Activated CD4-positive, alpha-beta T cell treated with anti-CD3 and anti-CD28 coated beads, Interleukin-2, Interleukin-4, amounts not matched to agents 100 ng/mL and 50 ng/mL, durations not matched to agents 16 hours and 8 hours (primary cell): ENCODE measurements at places on chromosomes 2 and 18.
A peak's percentile ranks its signal among the peaks of the same experiment; 100 is the strongest.

- no peak for DNase-seq
Measured at GRCh38 chr2:120701096-120701495, 34.6 kb upstream of the GLI2 start.

DNA sequence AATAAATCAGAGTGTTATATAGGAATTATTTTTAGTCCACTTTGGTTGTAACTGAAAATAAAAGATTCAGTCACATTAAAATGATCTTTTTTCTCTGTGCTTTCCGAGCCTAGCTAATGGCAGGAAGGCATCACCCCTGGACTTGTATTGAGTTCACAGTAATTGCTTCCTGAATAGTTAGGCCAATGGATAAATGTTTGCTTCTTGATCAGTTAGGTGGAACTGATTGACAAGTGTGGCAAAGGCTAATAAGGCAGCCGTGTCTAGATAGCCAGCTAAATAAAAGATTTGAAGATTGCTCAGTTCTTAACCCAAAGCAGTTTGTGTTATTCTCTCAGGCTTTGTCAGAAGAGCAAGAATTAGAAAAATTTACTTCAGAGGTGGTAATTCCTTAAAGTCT is 20.8 kb downstream of the FAM171B start:
- no peak for DNase-seq

DNA sequence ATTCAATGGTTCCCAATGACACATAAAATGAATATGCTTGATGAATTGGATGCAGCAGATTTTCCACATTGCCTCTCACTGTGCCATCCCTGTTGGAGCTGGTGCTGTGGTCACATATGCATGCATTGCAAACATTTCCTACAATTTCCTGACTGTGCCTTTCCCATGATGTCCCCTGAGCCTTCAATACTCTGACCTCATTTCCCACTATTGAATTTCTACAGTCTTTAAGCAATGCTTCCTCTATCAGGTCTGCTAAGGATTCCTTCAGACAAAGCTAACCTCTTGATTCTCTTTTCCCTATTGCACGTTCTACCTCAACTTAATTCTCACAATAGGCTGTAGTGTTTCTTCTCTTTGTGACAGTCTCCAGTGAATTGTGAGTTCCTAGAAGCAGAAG is 342.5 kb upstream of the CRIM1 start:
- no peak for DNase-seq

DNA sequence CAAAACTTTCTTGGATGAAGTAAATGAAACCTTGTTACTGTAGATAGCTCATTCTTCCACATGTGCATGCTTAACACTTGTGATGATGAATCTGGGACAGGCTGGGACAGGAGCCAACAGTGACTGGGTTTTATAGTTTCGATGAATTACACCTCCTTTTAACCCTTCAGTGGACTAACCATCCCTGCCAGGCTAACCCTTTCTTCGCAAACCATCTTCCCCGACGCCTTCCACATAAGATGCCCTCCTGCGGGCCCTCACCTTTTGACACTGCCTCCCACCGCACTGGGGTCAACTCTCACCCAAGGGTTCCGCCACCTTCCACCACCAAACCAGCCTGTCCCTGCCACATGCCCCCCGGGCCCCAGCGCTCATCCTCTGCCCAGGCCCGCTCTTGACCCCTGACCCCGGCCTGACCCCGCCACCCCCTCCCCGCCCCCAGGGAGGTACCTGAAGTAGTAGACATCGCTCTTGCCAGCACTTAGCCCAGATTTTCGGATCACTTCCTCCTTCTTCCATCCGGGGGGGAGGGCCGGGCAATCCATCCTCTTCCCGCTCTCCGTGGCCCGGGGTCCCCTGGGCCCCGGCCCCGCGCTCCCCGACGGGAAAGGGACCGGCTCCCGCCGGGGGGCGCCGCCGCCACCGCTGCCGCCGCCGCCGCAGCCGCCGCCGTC is 764 bp downstream of the MBD2 start:
- peak; percentile 38 for DNase-seq

- no peak for DNase-seq
Measured at GRCh38 chr2:206020171-206020570, 65.8 kb downstream of the INO80D start.

DNA sequence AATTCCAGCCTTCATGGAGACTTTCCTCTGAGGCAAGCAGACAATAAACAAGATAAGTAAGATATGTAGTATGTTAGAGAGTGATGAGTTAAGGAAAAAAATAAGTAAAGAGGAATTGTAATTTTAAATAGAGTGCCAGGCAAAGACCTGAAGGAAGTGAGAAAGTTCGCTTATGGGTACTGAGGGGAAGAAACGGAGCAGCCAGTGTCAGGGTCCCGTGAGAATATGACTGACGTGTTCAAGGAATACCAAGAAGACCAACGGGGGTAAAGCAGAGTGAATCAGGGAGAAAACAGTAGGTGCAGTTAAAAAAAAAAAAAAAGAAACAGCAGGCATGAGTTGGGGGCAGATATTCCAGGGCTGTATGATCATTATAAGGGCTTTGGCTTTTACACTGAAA is 45.1 kb downstream of the ARHGEF33 start:
- no peak for DNase-seq

- no peak for DNase-seq
Measured at GRCh38 chr2:241081190-241081642, 20.9 kb downstream of the MTERF4 start.

GRCh38 chr18:70418546-70419311 is 129.9 kb downstream of the SOCS6 start:
- DNase-seq, result peak; percentile 26

DNA sequence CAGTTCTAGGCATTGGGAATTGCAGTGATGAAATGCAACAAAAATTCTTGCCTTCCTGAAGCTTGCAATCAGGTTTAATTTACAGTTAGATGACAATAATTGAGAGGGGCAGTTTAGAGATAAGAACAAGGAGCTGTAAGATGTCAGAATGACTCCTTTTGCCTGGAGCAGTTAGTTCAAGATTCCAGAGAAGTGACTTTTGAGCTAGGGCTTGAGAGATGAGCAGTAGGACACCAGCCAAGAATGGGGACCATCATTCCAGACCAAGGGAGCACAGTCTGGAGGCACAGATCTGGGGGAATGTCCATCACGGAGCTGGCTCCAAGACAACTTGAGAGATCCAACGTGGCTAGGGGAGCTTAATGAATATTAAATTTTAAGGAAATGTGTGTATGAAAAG is 26.8 kb downstream of the CACNB4 start:
- no peak for DNase-seq

- DNase-seq, result no peak
Measured at GRCh38 chr2:191533693-191534180, 144.2 kb upstream of the NABP1 start.

- peak; percentile 37 for DNase-seq
Measured at GRCh38 chr2:84631047-84631446, 114.7 kb downstream of the DNAH6 start.

GRCh38 chr2:217990389-217990788 is 12.4 kb downstream of the TNS1 start:
- no peak for DNase-seq

- no peak for DNase-seq
Measured at GRCh38 chr2:162564140-162564539, 220.2 kb downstream of the GCA start.

- DNase-seq, result no peak
Measured at GRCh38 chr2:72115110-72116080, 32.3 kb downstream of the CYP26B1 start.

DNA sequence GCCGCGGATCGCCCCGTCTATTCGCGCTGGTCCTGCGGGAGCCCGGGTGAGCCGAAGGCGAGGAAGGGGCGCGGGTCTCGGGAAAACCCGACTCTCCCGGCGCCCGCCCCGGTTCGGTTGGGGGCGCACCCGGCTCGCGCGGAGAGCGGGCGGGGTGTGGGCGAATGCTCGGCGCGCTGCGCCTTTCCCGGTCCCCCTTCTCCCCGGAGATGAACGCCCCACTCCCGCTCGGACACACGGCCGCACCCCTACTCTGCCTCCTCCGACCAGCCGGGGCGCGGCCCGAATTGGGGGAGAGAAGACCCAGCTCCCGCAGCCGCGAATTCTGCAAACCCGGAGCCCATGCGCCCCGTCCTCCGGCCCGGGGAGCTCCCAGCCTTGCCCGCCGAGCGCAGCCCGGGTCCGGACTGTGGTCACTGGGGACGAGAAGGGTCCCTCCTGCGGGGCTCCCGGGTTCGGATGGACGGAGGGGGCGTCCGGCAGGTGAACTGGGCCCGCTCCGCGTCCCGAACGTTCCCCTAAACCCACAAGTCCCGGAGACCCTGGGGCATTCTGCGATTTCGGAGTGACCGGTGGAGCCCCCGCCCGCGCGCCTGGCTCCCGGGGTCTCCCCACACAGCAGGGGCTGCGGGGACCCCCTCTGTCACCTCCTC is 734 bp downstream of the KCNG2 start:
- DNase-seq, result no peak

- DNase-seq, result no peak
Measured at GRCh38 chr2:48510329-48510728, 19.6 kb upstream of the STON1 start.

DNA sequence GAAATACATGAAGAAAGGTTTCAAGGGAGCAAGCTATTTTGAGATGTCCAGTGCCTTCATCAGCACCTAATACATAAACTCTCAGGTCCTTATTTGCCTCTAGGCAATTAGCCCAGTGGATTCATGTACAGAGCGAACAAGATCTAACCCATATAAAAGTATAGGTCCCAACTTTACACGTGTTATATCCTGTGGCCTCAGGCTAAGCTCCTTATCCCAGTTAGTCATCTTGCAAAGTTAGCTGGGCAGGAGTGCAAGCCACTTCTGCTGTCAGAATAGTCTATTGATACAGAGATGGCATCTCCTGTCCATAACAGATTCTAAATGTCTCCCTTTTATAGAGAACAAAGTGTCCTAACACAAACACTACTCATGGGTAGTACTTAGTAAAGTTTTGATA is 203.9 kb upstream of the PIK3C3 start:
- no peak for DNase-seq

- no peak for DNase-seq
Measured at GRCh38 chr2:200585730-200586643, at the start of gene AOX1. Gene AOX1, plus strand, starts transcription at chr2:200586014. Its CDS starts 95 bp downstream, at chr2:200586109.

- no peak for DNase-seq
Measured at GRCh38 chr2:69597843-69598610, 45.5 kb downstream of the AAK1 start.

- DNase-seq, result no peak
Measured at GRCh38 chr2:206354129-206354528, 79.7 kb downstream of the ZDBF2 start.

DNA sequence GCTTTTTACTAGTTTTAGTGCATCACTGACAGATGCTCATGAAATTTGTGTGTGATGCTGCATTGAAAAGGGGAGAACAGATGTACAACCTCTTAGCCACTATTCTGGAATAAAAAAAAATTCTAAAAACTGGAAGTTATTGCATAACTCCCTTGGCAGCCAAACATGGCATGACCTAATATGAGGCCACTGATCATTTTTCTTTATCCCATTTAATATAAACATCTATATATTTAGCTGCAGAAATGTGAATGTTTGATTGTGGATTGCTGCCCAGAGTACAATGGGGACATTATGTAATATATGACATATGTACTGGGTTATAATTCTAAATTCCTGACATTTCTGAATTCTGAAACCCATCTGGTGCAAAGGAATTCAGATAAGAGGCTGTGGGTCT is 86.5 kb downstream of the CDCA7 start:
- DNase-seq, result no peak

- DNase-seq, result no peak
Measured at GRCh38 chr2:78870343-78870967, 155.0 kb upstream of the REG3G start.

DNA sequence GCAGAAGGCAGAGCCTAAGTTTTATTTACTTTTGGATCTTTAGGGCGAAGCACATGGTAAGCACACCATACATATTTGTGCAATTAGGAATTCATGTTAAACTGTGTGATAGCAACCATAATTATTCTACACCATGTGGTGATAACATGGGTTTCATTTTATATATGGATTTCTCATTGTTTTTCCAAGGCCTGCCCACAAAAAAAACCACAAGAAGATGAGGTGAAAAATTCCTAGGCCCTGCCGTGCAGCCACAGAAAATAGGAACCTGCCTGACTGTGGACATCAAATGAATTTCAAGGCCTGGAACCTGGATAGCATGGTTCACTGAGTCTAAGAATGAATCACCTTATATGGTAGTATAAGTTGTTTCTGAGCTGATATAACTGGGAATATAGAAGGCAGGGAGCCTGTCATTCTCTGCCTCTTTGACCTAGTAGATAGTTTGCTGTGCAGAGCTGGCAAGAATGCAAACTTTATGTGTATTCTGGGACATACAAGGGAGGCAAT is 22.4 kb upstream of the SSB start:
- no peak for DNase-seq

GRCh38 chr18:49024804-49025421 is 74.1 kb upstream of the SMAD7 start:
- no peak for DNase-seq

- DNase-seq, result no peak
Measured at GRCh38 chr2:99562516-99562915, 72.7 kb upstream of the REV1 start.

GRCh38 chr2:176573612-176574483 is 304.6 kb downstream of the MTX2 start:
- DNase-seq, result no peak

DNA sequence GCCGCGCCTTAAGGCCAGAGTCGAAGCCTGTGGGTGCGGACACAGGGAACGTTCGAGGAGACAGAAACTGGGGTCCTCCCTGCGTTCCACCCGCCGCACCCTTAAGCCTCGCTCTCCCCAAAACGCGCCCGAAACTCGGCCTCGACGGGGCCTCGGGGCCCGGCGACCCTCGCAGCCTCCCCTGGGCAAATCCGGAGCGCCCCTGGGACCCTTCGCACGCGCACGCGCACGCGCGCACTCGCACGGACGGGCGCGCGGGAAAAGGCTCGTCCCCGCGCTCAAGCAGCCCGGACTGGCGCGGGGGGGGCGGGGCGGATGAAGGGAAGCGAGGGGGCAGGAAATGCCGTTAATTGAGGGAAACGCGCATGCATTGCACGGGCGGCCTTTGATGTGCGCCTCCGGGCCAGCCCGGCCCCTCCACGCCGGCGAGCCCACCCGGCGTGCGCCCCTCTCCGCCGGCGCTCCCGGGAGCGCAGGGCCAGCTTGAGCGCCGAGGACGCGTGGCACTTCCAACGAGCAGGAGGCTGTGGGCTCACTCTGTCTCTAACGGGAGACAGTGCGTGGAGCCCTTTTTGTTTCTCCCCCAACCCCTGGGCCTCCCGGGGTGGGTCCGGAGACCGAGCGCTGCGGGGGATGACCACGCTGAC is 5.4 kb upstream of the SALL3 start:
- DNase-seq, result no peak

GRCh38 chr2:8111193-8111592 is 570.7 kb upstream of the ID2 start:
- no peak for DNase-seq

GRCh38 chr18:76230791-76231190 is 264.3 kb downstream of the ZNF516 start:
- no peak for DNase-seq

- no peak for DNase-seq
Measured at GRCh38 chr2:176490061-176490861, 221.0 kb downstream of the MTX2 start.

GRCh38 chr2:176931588-176932563 is 280.7 kb upstream of the HNRNPA3 start:
- peak; percentile 89 for DNase-seq
